ENCODE measurements at places on chromosomes 2 and 18.

DNA sequence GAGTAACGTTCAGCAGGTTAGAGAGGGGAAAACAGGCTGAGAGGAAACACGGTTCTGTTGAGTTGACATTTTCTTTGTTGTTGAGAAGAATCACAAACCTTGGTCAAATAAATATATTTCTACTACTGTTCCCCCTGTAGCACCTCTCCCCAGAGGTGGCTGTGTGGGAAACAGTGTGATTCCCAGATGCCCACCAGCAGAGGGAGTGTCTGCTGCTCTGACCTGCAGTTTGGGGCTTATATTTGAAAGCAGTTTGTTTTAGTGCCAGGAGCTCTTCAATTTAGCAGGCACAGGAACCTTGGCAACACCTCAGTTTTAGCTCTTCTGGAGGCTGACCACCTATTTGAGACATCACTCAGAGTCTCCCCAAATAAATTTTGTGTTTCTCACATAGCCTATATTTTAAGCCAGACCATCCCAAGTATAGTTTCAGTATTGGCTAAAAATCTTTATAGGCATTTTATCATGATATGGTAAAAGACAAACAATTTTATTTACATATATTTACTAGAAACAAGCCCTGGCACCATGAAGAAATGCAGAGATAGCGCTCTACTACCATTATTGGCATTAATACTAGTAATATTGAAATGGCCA, 75.7 kb downstream of the PIK3C3 start:
- peak; percentile 15 for DNase-seq

DNA sequence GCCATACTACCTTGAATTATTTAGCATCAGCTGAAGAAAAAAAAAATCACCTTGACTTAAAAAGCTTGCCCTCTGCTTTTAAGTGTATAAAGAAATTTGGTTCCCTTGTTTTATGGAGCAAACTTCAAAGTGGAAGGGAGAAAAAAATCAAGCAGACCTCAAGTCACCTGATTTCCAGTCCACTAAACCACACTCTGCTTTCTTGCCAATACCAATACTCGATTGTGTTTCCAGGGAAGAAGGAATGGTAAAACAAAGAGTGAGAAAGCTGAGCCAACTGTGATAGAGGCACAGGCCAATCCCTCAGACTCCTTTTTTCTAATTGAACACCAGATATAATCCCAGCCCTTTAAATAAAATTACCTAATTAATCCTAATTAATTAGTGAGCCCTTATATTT, 587.3 kb downstream of the ARHGAP15 start:
- DNase-seq, result no peak

DNA sequence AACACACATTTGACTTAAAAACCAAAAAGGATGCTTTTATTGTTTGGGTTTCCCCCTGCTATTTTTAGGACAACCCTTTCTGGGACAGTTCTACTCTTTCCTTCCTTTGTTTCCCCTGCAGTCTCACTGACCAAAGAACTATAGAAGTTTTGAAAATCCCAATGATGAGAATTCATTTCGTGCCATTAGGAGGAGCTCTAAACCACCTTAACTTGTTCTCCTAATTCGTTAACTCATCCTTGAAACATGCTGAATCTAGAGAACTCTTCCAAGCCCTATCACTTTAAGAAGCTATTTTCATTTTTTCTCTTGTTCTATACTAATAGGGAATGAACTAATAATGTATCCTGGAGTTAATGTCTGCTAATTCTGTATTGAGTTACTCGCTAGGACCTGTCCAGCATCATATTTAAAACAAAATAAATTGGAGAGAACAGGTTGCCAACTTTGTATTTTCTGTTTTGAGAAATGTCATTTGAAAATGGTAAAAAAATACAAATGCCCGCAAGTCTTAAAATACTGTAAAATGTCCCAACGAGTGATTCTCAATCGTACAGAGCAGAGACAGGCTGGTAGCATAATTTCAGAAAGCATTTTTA, 62.9 kb downstream of the AFTPH start:
- DNase-seq, result peak; percentile 70

- peak; percentile 49 for DNase-seq
These were observed 45.7 kb downstream of the RALB start for GRCh38 chr2:120298173-120298835.

DNA sequence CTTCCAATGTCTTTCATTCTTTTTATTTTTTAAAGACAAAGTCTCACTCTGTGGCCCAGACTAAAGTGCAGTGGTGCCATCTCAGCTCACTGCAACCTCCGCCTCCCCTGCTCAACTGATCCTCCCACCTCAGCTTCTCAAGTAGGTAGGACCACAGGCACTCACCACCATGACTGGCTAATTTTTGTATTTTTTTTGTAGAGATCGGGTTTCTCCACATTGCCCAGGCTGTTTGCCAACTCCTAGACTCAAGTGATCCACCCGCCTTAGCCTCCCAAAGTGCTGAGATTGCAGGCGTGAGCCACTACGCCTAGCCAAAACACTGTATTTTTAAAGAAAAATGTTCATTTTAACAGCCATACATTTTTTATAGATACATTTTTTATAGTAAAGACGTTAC, 12.7 kb downstream of the GCKR start:
- DNase-seq, result peak; percentile 15

DNA sequence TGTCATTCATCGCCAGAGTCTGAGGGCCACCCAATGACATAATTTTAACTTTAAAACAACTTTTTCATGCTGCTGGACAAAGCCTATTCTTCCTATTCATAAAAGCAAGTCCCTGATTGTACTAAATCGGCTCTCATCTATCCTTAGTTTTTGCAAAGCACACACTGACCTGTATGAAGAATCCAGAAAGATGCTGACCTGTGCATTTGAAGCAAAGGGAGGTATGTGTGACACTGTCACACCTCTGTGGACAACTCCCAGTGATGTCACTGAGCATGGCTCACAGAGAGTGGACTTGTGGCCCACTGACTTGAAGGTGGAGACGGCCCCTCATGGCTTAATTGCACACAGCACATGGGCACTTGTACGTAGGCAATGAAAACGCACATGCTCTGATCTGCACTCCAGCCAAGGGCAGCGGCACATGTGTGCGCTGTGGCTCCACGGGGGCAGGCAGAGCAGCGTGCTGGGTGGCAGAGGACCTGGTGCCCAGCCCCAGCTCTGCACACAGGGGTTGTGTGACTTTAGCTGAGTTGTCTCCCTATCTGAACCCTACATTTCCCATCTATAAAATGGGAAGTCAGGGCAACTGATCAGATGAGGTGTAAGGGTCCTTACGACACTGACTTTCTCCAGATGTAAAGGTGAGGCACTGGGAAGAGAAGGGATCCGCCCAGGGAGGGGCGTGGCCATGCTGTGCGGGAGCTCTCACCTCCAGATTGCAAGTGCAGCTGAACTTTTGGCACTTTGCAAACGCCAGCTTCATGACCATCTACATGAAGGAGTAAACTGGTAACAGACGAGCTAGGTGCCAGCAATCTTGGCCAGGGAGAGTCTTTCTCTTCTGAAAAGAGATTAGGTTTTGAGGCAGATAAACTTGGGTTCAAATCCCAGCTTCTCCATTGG, 14.3 kb upstream of the ODC1 start:
- no peak for DNase-seq

DNA sequence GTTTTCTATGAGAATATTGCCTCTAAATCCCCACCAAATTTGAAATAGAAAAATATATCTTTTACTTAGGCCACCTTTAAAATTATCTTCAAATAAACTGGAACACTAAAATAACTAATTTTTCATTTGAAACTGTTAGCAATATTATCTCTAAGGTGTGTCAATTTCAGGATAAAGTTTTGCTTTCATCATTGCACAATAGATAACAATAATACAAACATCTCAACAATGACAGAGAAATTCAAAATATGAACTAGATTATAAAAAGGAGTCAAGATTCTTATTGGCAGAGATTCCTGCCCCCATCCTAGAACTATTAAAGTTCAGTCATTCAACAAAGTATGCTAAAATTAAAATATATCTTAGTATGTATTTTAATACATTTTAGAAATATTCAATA, 117.9 kb downstream of the SCN9A start:
- DNase-seq, result no peak

DNA sequence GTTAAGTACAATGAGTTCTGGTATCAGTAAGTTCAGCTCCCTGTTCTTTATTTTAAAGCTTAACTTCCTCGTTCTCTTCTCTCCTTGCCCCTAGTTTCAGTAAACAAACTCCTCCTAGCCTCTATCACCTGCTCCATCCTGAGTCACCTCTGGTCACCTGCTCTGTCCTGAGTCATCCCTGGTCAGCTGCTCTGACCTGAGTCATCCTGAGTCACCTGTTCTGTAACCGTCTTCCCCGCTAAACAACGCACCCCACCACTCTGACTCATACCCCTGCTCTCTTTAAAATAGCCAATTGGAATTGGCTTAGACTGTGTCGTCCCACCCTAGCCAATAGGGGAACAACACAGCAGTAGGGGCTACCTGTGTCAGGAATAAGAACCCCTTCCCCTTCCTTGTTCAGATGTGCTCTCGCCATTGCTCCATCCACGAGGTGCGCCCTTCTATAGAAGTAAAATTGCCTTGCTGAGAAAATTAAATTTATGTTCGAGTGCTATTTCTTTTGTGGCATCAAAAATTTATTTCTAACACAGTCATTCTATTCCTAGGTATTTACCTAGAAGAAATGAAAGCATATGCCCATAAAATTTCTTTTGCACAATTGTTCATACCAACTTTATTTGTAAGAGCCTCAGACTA, 24.9 kb upstream of the RMND5A start:
- DNase-seq, result no peak

DNA sequence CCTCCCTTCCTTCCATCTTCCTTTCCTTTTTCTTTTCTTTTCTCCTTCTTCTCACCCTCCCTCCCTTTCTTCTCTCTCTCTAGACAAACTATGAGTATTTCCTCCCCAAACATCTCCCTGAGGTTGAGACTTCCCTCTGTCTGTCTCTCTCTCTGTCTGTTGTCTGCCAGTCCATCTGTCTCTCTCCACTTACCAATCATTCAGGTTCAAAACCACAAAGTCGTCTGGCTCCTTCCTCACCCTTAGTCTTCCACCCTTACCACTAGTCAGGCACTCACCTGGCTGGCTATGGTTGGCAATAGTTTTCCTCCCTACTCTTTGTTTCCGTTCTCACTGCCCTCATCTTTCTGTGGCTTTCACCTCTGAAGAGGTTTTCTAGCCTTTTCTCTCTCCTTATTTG, 12.9 kb downstream of the CCL20 start:
- DNase-seq, result no peak

DNA sequence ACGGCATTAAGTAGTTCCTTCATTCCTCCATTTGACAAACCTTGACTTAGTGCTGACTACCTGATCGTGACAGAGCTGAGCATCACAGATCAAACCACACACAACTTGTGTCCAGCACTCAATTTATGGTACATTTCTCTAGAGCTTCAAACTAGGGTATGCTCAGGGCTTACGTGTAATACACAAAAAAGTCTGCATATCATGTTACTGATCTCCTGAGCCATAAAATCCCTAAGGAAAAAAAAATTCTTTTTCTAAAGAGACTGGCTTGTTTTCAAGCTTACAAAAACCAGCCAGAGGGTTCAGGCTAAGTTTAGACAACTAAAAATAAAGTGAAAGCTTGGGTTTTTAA, 88.0 kb upstream of the ALKAL2 start:
- no peak for DNase-seq

- no peak for DNase-seq
These were observed 546.7 kb upstream of the ID2 start for GRCh38 chr2:8134985-8135682.

DNA sequence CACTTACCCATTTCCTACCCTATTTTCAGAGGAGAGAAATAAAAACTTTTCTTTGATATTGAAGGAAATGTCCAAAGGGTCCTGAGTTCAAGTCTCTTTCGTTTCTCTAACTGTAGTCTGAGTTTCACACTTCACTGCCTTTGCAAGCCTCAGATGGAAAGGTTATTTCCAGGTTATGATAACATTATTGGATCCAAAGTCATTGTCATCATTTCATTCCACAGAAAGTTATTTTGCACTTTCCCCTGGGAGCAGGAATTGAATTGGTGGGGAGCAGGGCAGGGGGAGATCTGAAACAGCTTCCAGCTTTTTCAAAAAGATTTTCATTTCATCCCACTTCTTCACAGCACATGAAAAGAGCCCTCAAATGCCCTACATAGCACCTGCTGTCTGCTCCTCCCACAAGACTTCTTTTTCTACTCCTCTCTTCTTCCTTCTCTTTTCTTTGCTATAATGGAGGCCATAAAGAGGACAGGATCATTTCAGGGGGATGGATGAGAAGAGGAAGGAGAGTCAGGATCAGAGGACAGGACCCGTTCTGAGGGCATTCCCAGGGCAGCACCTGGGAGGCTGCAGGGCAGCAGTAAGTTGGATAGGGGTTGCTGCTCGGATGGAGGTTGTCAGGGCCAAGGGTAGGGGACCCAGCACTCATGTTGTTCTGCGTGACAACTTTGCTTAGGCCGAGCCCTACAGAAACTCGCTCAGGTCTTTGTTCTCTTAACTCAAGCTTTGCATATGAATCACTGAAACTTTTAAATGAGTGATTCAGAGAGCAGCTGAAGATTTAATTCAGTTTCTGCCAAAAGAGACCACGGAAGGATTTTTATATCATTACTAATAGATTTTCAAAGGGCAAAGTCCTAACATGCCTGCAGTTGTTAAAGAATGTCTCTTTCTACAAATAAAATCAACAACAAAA, 11.4 kb upstream of the GALNT5 start:
- peak; percentile 92 for DNase-seq

DNA sequence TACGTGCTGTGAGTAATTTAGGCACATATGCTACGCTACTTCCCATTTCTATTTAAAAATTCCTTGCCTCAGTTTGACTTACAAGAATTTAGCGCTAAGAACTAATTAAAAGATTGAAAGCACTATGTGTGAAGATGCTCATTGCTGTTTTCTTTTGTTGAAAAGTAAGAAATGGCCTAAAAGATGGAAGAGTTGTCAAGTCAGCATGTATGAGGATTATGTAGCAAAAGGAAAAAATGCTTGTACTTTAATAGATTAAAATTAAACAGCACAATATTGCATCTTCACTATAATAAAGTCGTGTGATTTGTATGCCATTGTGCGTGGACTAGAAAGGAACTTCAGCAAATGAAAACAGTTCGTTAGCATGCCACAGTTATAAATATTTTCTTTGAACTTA, 77.0 kb downstream of the COX7A2L start:
- DNase-seq, result no peak

- DNase-seq, result peak; percentile 35
These were observed 17.0 kb downstream of the SH3BP4 start for GRCh38 chr2:234968631-234969305.

DNA sequence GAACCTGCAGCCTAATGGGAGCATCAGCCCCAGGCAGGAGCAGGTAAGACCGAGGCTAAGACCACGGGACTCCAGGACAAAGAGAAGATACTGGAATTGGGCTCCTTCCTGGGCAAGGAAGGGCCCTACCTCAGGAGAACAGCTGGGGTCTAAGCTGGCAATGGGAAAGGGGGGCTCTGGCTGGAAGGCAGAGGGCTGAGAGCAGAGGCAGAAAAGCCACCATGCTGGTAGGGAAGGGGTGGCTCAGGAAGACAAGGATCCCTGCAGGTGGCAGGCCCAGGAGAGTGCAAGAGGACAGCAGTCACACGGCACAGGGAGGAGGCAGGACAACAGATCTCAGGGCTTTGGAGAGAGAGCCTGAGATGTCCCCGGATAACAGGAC, 203.5 kb downstream of the NDUFA10 start:
- no peak for DNase-seq

Measured in fibroblast of skin of back (primary cell).